ENCODE measurements at places on chromosomes 12 and 14.
A peak's percentile ranks its signal among the peaks of the same experiment; 100 is the strongest.

DNA sequence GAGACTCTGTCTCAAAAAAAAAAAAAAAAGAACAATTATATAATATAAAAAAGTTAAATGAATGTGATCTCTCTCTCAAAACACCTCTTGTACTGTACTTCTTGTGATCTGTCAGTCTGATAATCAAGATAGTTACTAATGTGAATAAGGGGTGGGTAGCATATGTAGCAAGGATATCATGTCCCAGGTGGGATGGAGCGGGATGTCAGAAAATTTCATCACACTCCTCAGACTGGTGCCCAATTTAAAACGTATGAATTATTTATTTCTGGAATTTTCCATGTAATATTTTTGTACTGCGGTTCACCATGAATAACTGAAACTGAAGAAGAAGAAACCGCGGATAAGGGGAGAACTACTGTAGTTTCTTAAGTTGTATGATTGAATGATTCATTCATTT, 11.0 kb downstream of the CNOT2 start:
- no peak for DNase-seq

- no peak for DNase-seq
Observed at GRCh38 chr12:110330544-110330943, 49.5 kb downstream of the ATP2A2 start.

DNA sequence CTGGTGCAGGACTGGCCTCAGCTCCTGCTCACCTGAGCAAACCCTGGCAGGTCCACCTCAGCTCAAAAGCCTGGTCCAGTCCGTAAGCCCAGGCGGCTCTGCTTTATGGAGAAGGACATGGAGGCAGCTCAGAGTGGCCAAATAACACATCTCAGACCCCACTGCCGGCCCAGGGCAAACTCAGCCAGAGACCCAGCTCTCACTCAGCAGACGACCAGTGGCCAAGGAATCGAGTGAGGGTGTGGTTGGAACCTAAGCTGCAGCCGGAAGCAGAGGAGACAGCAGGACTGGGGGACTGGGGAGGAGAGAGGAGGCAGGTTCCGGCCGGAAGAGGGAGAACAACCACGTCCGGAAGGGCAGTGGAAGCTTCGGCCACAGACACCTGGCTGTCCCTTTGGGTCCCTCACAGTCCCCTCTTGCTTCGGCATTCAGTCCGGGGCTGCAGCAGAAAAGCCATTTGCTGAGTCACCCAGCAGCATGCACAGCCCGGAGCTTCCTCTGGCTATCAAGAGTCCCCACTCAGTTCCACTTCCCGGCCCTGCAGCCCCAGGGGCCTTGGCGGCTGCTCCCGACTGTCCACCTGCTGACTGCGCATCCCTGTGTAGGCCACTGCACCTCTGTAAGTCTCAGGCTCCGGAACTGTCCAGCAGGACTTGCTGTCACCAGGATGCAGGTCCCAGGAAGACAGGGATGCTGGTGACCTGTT, 104.0 kb downstream of the CALM1 start:
- no peak for DNase-seq

- no peak for DNase-seq
Observed at GRCh38 chr14:104503691-104504090, 75.9 kb upstream of the C14orf180 start.

GRCh38 chr12:127820271-127820670, 446.7 kb upstream of the TMEM132C start:
- no peak for DNase-seq

GRCh38 chr12:738712-739111, 13.7 kb upstream of the WNK1 start:
- no peak for DNase-seq

- no peak for DNase-seq
Observed at GRCh38 chr12:54019091-54019811, 9.0 kb upstream of the HOXC6 start.

GRCh38 chr12:71430756-71431155, 8.8 kb upstream of the LGR5 start:
- no peak for DNase-seq

DNA sequence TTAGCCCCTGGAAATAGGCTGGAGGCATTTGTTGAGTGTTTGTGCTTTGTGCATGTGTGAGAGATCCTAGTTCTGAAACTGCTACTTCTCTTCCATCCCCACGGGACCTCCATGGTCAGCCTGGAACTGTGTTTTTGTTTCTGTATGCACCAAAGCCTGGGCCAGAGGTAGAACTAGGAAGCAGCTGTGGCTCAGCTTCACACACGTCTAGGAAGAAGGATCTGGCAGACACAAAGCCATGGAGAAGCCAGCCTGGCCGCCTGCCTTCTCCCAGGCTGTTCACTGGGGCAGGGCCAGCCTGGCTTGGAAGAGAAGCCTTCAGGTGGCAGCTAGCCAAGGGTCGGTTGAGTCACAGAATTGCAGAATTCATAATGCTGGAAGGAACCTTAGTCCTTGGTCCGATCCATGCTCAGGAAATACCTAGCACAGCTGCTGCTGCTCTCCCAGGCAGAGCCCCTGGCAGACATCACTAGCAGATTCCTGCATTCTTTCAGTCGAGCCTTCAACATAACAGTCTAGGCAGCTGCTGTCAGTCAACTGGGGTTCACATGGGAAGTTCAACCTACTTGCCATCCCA, 27.0 kb downstream of the RIN3 start:
- no peak for DNase-seq

- no peak for DNase-seq
Observed at GRCh38 chr14:104393898-104394381, 185.6 kb upstream of the C14orf180 start.

- DNase-seq = no peak
Observed at GRCh38 chr12:86264451-86265328, 8.5 kb upstream of the MGAT4C start.

DNA sequence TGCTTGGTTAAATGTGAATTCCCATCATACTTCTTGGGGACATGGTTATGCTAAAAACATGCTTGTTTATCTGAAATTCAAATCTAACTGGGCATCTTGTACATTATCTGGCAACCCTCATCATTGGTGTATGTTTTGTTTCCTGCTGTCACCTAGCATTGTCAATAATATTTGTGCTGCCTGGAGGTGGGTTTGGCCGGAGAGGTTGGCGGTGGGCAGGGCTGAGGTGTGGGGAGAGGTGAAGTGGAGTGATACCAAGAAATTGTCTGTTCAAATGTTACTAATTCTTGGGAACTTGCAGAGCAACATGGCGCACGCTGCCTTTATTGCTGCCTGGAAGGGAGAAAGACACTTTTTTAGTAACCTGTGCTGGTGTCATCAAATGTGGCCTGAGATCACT, 280.5 kb downstream of the VRK1 start:
- DNase-seq = no peak

GRCh38 chr12:113315358-113315757, 19.6 kb downstream of the SLC8B1 start:
- DNase-seq = no peak

DNA sequence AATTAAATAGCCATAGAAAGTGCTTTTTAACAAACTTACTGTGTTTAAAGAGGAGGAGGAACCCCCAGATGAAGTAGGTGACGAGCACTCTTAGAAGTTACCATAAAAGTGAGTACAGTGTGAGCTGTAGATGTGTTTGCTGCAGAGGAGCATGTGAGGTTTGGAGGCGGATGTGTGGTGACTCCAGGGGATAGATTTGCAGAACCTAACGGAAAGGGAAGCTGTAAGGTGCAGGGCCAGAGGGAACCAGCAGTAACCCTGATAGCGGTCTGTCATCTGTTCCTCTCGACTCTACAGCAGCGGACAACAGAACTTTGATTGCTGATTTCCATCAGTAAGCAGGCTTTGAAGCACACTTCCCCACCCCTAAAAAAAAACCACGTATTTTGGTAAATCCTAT, 5.2 kb downstream of the CALM1 start:
- no peak for DNase-seq

GRCh38 chr12:117803001-117803400, 165.8 kb downstream of the KSR2 start:
- no peak for DNase-seq

- no peak for DNase-seq
Observed at GRCh38 chr12:40464121-40464520, 228.1 kb upstream of the CNTN1 start.

DNA sequence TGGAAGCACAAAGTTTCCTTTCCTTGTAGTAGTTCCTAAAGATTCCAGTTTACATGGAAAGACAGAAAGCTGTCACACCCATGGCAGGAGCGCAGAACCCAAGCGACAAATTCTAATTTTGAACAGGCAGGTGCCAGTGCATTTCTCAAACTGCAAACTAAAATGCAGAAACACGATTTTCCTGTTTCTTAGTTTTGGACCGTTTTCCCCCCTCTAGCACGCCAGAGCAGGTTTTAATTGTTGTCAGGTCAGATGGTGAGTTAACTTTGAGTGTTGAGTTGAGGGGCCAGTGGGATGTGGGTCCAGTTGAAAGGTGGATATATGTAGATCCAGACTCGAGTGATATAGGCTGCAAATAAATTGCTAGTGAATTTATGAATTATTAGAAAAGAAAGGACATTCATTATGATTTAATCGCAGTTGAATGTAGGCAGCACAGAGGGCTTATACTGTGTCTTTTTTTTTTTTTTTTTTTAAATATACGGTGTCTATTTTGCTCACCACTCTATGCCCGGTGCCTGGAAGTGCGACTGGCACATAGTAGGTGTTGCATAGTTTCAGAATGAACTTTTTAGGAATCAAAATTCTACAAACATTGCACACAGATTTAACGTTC, 909 bp upstream of the ETFBKMT start:
- DNase-seq = no peak

DNA sequence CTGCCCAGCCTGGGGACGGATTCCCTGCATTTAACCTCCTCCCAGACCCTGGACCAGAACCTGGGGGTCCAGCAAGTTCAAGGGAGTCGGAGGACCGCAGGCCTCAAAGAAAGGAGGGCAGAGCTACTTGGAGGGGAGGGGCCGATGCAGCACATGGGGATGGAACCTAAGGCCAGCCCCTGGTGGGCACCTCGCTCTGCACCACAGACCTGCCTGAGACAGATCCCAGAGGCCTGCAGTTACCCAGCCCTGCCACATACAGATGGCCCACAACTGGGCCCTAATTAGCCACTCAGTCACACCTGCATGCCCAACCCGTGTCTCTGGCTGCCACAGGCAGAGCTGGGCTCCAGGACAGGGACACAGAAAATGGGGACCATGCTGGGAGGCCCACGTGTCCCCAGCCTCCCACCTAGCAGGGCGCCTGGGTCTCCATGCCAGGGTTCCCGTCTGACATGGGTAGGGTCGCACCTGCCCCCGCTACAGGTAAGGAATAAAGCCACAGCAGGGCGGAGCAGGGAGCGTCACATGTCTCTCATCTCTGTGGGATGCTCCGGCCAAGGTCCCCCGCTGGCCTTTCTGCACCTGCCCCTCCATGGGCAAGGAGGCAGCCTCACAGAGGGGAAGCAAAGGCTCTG, 16.7 kb downstream of the AKT1 start:
- no peak for DNase-seq

DNA sequence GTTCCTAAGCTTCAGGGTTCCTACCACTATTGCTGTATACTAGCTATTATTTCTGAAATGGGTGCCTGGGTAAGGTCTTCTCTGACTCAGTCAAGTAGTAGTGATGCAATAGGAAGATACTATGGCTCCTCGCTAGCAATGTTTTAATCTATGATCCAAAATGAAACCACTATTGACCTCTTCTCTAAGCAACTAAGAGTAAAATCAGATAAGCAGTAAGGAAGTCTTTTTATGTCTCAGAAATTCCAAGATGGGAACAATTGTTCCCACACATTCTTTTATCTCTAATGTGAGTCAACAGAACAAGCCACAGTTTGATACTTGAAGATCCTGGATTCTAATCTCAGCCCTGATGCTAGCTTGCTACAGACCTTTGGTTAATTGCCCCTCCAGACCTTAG, 45.1 kb downstream of the AREL1 start:
- DNase-seq = no peak

- DNase-seq = no peak
Observed at GRCh38 chr14:69244946-69245345, 15.0 kb upstream of the GALNT16 start.

DNA sequence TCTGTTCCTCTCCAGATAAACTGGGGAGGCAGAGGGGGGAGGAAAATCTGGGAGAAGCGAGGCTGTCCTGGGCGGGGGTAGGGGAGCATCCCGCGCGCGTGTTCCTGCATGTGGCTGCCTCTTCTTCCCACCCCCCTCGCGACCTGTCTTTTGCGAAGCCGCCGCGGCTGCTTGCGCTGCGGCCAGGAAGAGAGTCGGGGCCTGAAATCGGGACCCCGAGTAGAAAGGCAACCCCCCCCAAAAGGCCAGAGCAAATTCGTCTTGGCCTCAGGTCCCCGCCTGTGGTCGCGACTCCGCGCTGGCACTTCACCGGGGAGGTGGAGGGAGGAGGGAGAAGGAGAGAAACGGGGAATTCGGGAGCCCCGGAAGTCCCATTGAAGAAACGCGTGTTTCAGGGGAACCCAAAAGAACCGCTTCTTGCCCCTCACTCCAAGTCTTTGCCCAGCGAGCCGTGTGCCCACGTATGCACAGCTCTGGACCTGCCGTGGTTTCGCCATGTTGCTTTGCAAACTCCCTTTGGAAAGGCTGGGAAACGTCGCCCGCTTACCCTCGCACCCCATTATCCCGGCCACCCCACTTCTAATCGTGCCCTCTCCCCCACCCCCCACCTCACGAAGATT, 944 bp downstream of the CCND2 start:
- DNase-seq = no peak

GRCh38 chr12:94397401-94397800, 62.3 kb downstream of the CEP83 start:
- no peak for DNase-seq

GRCh38 chr12:101829639-101830366, 956 bp downstream of the GNPTAB start:
- peak; percentile 19 for DNase-seq

DNA sequence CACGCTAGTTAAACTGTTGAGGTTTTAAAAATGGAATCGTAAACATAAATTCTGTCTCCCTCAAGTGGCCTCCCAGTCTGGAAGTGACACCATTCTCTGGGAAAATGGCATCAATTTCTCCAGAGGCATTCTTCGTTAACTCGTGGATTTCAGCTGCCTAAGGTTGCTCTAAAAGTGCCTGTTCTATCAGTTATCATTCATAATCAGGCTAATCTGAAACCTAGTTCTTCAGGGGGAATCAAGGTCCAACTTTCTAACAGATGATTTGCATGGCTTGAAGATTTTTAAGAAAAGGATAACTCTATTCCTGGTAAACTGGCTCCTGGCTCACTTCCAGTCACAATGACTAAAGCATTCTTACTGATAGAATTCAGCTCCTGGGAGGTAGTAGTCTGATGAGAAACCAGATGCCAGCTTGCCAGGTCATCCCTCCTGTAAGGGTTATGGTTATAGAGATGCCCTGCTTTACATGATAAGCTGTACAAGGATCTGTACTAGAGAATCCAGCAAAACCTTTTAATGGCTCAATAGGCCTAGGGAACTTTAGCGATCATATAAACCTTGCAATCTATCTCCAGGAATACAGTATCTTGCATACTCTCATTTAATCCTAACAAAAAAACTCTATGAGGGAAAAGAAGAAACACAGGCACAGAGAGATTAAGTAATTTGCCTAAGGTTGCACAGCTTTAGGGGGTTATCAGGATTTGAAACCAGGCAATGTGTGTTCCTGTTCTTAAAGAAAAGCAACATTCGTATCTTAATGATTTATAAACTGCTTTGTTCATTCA, 1.5 kb downstream of the L3HYPDH start:
- DNase-seq = no peak

- DNase-seq = no peak
Observed at GRCh38 chr12:47223031-47223847, 143.5 kb upstream of the AMIGO2 start.
